Central memory CD4-positive, alpha-beta T cell (primary cell): ENCODE measurements at places on chromosomes 3 and 15.

- peak; percentile 17 for DNase-seq
These were observed 124.6 kb downstream of the ARRDC4 start for GRCh38 chr15:98085003-98085639.

DNA sequence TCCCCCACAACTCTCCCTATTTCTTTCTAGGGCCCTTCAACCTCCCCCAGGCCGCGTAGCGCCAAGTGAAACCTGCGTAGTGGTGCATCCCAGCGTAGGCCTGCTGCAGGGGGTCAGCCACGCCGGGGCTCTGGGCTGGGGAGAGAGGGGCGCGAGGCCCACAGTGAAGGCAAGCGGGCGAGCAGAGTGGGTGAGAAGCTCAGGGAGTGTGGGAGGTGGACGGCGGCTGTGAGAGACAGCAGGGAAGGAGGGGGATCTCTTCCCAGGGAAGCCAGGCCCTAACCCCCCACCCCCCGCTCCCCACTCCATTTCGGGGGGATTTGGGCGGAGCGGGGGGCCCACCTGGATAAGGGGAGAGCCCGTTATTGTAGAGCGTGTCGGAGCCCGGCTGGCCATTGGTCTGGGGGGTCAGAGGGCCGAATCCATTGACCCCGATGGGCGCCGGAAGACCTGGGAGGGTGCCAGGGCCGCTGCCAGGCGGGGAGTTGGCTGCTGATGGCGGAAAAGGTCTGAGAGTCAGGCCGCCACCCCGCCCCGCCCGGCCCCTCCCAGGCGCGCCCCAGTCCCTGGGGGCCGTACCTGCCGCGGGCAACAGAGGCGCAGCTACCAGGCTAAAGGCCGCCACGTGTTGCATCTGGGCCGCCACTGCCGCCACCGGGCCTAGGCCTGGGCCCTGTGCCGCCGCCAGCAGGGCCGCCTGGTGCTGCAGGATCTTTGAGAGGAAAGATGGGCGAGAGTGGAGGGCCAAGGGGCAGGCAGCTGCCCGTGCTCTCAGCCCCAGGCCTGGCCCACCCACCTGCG is 16.6 kb upstream of the PARP6 start:
- no peak for DNase-seq

- no peak for DNase-seq
These were observed 2.5 kb downstream of the IL1RAP start for GRCh38 chr3:190516416-190516815.

DNA sequence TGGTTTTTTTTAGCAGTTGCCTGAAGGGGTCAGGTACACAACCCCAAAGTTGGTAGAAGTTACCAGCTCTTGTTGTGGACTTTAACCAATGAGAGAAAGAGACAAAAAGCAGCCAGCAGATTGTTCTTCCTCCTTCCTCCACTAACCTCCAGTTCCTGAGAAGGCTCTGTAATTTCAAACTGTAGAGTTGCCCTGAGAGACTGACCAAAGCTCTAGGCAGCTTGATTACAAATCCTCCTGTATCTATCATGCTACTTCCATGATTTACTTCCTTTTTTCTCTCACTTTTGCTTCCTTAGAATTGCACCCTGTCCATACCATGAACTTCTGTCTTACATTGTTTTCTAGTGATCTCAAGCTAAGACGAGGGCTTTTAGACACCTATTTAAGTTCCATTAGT is 29.2 kb downstream of the NSUN3 start:
- DNase-seq = no peak

DNA sequence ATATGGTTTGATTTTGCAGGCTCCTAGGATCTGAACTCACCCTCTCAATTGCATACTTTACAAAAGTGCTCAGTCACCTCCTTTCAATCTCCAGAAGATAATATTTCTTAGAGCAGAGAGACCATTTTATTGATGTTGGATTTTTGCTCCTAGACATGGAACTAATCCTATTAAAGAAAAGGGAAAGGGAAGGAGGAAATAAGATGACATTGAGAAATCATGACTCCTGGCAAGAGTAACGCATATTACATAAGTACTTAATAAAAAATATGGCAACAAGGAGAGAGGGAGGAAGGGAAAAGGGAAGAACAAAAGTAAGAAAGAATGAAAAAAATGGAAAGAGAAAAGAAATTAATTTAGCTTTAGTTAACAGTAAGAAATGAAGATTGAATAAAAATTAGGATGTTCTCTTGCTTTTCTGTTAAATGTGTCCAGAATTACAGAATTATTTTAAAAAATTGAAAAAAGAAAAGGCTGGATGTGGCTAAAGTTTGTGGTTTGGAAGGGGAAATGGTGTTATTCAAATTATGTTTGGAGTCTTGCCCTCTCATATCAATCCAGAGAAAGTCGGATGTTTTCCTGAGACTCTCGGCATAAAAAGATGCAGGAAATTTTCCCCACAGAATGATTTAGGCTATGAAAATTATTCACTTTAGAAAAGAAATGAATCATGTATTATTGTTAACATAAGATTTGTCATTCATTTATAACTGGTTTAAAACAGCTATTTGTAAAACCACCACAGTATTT is 474.0 kb downstream of the FGF12 start:
- DNase-seq = no peak

GRCh38 chr3:187521546-187521945 is 148.6 kb downstream of the SST start:
- DNase-seq = no peak

DNA sequence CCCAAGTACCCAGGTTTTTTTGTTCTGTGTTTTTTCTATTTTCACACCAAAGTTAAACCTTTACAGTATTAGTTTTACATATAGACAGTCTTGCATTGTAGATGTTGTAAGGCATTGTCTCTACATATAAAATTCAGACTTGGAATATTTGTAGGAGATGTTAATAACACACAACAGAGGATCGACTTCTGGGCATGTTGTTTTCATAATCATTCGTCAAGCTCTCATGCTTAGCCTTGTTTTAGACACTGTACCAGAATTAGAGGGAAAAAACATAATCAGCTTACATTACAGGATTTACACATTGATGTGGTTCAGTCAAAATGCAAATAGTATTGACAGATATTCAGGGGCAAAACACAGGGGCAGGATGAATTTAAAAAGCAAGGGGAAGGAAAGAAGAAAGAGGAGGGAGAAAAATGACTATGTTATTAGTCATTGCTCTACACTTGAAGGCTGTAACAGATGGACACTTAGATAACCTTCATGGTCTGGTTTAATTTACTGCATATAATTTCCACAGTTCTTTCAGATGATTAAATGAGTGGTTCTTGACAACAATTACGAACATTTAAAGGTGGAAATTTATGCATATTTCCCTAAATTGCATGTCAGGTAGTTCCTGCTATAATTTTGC is 7.5 kb downstream of the CMSS1 start:
- no peak for DNase-seq
